ENCODE measurements at places on chromosomes 3 and 15.

- DNase-seq, result no peak
Observed at GRCh38 chr3:13083898-13084297, 10.7 kb upstream of the IQSEC1 start.

DNA sequence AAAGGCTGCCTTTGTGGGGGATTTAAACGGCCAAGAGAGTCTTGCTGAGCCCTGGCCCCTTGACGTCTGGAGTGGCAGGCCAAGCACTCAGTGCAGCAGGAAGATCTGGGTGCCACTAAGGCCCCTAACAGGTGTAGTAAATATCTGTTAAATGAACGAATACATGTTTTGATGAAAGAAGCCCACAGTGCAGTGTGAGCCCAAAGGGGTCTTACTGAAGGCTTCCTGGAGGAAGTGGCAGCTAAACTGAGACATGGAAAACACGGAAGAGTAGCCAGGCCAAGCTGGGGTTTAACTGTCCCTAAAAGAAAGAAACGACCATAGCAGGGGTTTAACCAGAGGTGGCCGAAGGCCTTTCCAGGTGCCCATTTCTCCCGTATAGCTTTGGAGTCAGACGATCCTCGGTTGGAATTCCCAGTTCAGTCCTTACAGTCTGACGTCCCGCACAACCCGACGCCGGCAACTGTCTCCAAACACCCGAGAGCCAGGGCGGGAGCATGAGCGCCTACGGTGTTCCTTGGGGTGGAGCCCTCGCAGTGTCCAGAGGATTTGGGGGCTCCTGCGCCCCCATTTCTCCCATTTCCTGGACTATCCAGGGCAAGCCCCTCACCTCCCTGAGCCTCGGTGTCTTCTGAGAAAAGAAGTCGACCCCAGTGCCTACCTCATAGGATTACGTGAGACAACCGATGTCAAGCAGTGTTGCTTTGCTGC, 910 bp upstream of the ABHD6 start:
- DNase-seq, result no peak

- DNase-seq, result peak; percentile 46
Observed at GRCh38 chr3:7788881-7789280, 712.7 kb upstream of the LMCD1 start.

DNA sequence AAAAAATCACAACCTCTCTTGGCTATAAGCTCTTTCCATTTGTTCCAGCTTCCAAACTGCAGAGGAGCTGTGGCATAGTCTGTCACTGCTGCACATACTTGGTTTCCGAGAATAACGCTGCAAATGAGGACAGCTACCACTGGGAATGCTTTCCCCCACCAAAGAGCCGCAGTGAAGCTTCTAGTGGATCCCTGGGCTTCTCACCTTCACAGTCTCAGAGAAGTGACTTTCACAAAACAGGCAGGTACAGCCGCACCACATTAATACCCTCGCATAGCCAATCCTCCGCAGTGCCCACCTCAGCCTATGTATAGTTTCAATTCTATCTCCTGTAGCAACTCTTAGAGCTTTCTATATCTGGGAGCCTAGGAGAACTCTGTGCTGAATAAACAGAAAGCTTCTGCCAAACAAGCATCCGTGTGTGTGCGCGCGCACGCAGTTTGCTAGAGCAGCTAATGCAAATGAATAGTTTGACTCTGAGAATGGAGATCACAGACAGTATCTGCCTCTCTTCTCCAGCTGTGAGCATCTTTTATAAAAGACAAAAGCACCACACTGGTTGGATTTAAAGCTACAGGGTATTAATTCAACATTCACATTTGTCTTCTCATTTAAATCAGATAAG, 81.9 kb upstream of the PLXND1 start:
- DNase-seq, result peak; percentile 44

DNA sequence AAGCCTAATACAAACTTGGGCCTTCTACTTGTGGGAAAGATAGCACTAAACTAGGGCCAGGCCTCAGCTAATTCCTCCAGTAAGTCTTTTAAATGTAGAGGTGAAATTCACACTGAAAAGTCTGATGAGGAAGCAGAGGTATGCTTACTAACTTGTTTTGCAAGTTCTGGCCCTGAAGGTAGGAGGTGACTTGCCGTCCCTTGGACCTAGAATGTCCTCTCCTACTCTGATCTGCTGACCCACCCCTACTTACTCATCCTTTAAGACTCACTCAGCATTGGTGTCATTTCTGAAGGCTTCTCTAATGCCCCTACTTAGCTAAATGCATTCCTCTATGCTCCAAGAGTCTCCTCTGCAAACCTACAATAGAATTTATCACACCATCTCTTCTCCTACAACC, 19.4 kb downstream of the RIOX2 start:
- DNase-seq, result peak; percentile 59

GRCh38 chr15:98433346-98433745, 215.0 kb upstream of the IGF1R start:
- no peak for DNase-seq

DNA sequence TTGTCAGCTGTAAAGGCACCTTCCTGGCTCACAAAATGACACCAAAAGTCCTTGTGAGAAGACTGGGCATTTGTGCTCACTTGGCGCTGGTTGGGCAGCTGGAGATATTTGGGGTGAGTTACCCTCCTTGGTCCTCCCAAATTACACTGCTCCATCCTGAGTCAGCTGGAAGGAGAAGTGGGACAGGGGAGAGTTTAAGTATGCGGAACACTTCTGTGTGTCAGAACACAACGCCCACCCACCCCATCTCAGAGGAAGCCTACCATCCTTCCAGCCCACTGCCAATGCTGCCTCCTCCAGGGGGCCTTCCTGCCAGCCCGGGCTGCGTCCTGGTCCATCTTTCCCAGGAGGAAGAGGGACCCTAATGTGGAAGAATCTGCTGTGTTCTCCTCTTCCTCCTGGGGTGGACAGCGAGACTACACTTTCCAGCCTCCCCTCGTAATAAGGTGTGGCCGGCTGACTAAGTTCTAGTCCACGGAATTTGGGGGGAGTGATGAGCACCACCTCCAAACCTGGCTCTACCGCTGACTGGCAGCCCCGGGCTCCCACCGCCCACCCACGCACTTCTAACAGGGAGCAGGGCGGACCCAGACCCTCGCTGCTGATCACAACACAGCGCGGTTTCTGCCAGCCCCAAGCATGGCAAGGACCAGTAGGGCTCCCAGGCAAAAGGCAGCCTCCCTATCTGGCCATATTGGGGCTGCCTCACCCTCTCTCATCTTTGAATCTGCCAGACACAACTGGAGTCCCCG, 265.0 kb downstream of the XXYLT1 start:
- DNase-seq, result no peak

DNA sequence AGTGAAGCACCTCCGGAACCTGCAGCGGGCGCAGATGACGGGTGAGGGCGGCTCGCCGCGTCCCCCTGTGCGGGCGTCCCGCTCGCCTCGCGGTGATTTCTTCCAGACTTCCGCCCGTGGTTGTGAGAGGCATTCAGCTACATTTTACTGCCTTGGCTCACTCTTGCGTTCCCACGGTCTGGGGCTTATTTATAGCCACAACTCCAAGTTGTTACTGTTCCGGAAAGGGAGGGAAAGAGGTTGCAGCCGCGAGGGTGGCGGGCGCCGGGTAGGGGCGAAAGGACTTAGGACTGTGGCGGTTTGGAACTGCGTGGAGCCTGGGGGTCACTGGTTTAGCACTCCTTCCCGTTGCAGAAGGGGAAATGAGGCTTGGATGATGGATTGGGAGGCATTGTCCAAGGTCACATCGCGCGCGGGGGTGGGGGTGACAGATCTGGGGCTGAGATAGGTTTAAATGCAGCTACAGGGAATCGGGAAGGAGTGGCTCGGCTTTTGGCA, 1.1 kb downstream of the HES1 start:
- peak; percentile 65 for DNase-seq

- DNase-seq, result no peak
Observed at GRCh38 chr3:66586853-66587252, 86.0 kb upstream of the LRIG1 start.

DNA sequence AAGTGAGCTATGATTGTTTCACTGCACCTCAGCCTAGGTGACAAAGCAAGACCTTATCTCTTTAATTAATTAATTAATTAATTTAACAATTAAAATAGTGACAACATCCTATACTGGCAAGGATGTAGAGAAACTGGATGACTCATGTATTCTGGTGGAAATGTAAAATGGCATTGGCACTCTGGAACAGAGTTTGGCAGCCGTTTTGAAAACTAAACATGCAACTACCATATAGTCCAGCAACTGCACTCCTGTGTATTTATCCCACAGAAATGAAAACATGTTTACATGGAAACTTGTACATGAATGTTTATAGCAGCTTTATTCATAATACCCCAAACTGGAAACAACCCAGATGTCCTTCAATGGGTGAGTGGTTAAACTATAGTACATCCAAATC, 56.6 kb downstream of the ANP32A start:
- no peak for DNase-seq

GRCh38 chr3:107013641-107014040, 363.6 kb upstream of the CCDC54 start:
- DNase-seq, result no peak

DNA sequence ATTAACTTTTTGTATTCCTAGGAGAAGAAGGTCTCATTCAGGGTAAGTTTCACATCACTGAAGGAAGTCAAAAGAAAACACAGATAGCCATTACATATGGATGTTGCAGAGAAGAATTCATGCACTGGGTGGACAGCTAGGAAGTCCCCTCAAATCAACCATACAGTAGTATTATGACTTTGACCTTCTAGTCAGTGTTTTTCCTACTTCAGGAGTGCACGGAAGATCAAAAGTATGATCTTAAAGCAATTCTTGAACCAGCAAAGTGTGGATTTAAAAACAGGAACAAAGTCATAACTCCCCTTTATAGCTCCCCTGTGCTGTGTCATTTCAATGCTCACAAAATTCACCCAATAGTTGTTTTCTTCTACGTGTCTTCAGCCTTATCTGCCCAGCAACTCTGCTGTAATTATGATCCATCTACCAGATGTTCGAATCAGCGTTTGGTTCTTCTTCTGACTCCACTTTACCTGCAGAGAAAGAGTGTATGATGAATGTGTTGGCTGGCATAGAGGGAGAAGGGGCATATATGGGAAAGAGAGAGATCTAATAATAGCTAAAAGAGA, 118.1 kb upstream of the MEIS2 start:
- DNase-seq, result no peak

GRCh38 chr15:99123713-99124451, 19.0 kb downstream of the SYNM start:
- peak; percentile 97 for DNase-seq

DNA sequence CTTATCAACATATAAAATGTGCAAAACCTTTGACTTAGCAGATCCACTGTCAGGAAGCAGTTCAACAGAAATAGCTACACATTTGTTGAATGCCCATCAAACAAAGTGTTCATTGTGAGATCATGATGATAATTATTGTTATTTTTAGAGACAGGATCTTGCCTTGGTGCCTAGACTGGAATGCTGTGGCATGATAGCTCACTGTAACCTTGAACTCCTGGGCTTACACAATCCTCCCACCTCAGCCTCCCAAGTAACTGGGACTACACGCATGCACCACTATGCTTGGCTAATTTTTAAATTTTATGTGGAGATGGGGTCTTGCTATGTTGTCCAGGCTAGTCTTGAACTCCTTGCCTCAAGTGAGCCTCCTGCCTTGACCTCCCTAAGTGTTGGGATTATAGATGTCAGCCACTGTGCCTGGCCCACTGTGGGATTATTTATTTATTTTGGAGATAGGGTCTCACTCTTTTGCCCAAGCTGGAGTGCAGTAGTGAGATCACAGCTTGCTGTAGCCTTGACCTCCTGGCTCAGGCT, 8.8 kb downstream of the MAP2K5 start:
- no peak for DNase-seq

GRCh38 chr3:63116922-63117321, 161.2 kb upstream of the SYNPR start:
- DNase-seq, result peak; percentile 25

DNA sequence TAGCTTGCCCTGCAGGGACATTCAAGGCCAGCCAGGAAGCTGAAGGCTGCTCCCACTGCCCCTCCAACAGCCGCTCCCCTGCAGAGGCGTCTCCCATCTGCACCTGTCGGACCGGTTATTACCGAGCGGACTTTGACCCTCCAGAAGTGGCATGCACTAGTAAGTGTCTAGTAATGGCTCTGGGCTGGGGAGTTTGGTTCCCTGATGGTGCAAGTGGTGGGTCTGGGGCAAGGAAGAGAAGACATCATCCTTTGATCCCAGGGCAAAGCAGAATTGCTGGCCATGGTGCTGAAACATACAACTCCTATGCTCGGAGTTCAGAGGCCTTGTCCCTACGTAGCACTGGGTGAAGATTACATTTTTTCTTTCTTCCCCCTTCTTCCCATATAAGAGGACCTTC, 311.4 kb downstream of the EPHB1 start:
- DNase-seq, result peak; percentile 26

- DNase-seq, result peak; percentile 13
Observed at GRCh38 chr15:80856400-80856799, 77.2 kb downstream of the CEMIP start.

DNA sequence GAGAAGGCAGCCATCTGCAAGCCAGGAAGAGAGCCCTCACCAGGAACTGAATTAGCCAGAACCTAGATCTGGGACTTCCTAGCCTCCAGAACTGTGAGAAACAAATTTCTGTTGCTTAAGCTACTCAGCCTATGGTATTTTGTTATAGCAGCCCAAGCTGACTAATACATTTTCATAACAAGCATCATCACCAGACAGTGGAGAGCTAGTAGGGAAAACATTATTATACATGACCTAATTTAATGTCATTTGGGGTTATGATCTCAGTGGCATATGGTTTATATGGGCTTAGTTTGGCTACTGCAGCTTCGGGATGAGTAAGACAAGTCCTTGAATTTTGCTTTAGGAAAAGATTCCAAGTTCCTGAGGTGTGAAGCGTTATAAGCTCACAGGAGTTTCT, 35.6 kb downstream of the LNP1 start:
- no peak for DNase-seq

DNA sequence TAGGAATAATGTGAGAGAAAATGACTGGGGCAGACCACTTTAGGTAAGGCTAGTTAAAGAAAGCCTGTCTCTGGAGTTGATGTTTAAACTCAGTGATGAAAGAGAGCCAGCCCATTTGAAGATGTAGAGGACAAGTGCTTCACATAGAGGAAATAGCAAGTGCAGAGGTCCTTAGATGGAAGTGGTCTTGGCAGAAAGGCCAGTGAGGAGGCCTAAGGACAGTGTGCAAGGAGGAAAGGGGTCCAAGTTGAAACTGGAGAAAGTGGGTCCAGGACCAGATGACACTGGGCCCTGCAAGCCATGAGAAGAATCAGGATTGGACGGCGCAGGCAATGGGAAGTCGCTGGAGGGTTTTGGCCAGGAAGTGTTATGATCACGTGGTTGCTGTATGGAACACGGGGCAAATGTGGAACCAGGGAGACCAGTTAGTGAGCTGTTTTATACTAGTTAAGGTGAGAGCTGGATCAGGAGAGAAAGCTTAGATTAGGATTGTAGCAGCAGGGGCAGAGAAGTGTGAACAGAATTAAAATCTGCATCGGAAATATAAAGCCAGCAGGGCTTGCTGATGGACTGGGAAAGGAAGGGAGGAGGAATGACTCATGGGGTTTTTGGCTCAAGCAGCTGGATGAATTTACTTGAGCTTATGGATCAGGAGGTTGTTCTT, 48.0 kb upstream of the SCAANT1 start:
- peak; percentile 55 for DNase-seq

GRCh38 chr15:86541540-86541939, 461.9 kb downstream of the AGBL1 start:
- DNase-seq, result no peak
